RPMI8226 (cell line): ENCODE measurements at places on chromosomes 5 and 9.

DNA sequence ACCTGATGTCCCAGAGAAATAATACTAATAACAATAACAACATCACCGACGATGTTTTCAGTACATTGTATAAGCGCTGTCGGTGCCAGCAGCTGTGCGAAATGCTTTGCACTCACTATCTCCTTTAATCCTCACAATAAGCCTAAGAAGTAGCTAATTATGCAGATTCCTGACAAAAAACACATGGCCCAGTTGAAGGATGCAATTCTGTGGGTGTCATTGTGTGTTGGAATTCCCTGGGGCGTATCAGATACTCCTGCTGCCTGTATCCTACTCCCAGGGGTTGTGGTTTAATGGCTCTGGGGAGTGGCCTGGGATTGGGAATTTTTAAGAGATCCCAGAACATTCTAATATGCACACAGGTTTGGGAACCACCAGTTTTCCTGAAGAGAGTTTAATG is 154.0 kb downstream of the RGS3 start:
- no peak for DNase-seq

GRCh38 chr5:109411149-109411514 is 1.4 kb upstream of the PJA2 start:
- no peak for DNase-seq

GRCh38 chr5:6508931-6509330 is 60.3 kb downstream of the UBE2QL1 start:
- DNase-seq: no peak

DNA sequence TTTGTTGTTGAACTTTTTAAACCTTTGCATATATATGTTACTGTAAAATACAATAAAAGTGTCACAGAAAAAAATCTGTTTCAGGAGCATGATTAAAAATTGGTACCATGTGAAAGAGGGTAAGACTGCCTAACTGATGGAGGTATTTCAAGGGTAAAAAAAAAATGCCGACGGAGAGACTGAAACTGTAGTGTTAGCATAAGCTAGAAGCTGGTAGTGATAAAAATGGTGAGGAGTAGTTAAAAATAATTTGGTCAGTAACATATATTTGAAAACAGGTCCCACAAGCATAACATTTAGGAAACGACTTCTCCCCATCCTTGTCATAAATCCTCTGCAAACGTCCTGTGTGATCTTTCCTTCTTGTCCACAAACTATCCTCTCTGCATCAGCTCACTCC is 64.7 kb downstream of the MEF2C start:
- DNase-seq: peak; percentile 56

DNA sequence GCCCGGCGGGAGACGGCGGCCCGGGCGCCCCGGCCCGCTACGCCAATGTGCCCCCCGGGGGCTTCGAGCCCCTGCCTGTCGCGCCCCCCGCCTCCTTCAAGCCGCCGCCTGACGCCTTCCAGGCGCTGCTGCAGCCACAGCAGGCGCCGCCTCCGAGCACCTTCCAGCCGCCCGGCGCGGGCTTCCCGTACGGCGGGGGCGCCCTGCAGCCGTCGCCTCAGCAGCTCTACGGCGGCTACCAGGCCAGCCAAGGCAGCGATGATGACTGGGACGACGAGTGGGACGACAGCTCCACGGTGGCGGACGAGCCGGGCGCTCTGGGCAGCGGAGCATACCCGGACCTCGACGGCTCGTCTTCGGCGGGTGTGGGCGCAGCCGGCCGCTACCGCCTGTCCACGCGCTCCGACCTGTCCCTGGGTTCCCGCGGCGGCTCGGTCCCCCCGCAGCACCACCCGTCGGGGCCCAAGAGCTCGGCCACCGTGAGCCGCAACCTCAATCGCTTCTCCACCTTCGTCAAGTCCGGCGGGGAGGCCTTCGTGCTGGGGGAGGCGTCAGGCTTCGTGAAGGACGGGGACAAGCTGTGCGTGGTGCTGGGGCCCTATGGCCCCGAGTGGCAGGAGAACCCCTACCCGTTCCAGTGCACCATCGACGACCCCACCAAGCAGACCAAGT is 723 bp downstream of the SNX18 start:
- peak; percentile 75 for DNase-seq

DNA sequence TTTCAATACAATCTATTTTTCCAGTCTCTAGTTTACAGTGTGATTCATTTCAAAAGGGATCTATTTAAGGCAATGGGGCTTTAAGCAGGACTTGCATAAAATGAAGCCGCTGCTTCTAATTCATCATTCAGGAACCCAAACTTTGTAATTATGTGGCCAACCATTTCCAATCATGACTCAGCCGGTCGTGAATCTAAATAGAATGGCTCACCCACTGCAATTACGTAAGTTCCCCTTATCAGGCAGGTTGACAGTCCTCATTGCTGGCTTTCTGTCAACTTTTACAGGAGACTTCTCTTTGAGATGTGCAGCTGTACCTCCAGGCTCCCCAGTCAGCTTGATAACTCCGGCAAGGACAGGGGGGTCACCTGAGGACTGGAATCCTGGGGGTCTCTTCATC is 152.8 kb upstream of the DAP start:
- DNase-seq: peak; percentile 18
